ENCODE measurements at places on chromosomes 12 and 14. TPM values are rescaled to one million over a fixed set of nuclear protein-coding genes. Genes with fewer than 3 reads are reported as not detected.

DNA sequence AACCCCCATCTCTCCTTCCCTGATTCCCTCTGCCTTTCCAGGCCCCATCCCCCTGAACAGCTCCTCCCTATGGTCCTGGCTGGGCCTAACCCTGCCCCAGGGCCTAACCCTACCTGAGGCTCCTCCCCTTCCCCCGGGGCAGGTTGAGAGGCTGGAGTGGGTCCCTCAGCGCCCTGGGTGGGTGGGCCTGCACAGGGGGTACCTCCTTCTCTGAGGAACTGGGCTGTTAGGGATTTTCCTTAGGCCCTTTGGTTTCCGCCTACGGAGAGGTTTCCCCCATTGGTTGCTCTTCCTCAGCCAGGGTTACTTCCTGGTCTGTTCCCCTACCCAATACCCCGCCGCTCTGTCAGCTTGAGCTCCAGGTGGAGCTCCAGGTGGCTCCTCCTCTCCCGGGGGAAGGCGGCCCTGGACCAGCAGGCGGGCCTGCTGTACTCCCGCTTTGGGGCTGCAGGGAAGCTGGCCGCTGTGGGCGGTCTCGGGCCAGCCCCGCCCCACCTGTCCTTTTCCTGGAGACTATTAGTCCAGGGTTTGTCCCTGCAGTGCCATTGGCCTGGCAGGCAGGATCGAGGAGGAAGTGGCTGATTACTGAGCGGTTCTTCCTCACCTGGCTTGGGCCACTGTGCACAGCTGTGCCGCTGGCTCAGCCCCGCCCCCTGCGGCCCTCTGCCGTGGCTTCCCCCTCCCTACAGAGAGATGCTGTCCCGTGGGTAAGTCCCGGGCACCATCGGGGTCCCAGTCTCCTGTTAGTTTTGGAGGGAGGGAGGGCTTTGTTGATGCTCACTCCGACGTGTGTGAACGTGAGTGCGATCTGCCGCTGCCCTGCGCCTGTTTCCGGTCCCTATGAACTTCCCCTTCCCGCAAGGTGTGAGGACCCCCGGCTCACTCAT is 2.5 kb downstream of the C12orf57 start:
- no peaks in the 10 kb centered on the region for H3K27me3 ChIP-seq
- H3K27ac ChIP-seq = peak overlapping the region; percentile 11
- DNase-seq = no peak

DNA sequence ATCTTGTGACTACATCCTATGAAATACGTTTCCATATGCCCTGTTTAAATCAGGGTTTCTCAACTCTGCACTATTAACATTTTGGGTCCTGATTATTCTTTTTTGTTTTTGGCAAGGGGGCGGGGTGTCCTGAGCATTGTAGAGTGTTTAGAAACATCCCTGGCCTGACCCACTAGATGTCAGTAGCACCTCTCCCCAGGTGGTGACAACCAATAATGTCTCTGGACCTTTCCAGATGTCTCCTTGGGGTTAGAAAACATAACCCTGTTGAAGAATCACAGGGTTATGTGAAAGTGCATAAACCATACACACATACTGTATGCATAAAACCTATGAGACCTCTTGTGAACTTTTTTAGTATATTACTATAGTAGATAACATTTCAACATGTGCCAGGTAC is 1.4 kb downstream of the ACAD10 start:
- DNase-seq = no peak
- H3K4me1 ChIP-seq = no peaks in the 10 kb centered on the region
- H3K36me3 ChIP-seq = no peaks in the 10 kb centered on the region
- no peaks in the 10 kb centered on the region for H3K27me3 ChIP-seq

GRCh38 chr12:114704096-114704495 is 20.1 kb upstream of the TBX3 start:
- H3K27me3 ChIP-seq = peaks cover 35% of the 10 kb centered on the region
- DNase-seq = no peak

GRCh38 chr12:66025477-66025876 is 105.1 kb downstream of the LLPH start:
- no peak overlapping the region for H3K27ac ChIP-seq
- H3K27me3 ChIP-seq = no peaks in the 10 kb centered on the region
- no peak for DNase-seq
- H3K4me3 ChIP-seq = no peak overlapping the region

Gene KRT71
- polyA plus RNA-seq = not detected

Gene STON2
- polyA plus RNA-seq = 3.0 TPM

All from sigmoid colon (tissue), 7 donors.